ENCODE measurements at places on chromosomes 5 and 9.

- no peak for DNase-seq
Observed at GRCh38 chr9:37971108-37971459, 67.2 kb upstream of the SLC25A51 start.

- DNase-seq = peak; percentile 29
Observed at GRCh38 chr9:100598641-100599145, 20.8 kb downstream of the CAVIN4 start.

- no peak for DNase-seq
Observed at GRCh38 chr9:92191801-92192200, 76.6 kb upstream of the SPTLC1 start.

DNA sequence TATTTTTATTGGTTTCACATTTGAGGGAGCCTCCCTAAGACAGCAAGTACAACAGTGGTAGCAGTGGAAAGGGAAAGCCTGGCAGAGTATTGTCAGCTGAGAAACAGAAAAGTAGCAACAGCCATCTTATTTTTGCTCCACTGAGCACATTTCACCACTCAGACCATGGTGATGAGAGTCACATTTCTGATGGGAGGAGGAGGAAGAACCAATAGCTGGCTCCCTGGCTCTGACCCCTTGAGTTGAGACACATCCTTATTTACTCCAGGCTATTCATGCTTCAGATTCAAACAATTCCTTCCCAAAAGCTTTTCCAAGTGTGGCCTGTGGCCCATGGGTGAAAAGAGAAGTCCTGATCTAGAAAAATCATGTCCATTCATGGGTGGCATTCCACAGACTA is 236.3 kb downstream of the ARHGAP26 start:
- DNase-seq = no peak

DNA sequence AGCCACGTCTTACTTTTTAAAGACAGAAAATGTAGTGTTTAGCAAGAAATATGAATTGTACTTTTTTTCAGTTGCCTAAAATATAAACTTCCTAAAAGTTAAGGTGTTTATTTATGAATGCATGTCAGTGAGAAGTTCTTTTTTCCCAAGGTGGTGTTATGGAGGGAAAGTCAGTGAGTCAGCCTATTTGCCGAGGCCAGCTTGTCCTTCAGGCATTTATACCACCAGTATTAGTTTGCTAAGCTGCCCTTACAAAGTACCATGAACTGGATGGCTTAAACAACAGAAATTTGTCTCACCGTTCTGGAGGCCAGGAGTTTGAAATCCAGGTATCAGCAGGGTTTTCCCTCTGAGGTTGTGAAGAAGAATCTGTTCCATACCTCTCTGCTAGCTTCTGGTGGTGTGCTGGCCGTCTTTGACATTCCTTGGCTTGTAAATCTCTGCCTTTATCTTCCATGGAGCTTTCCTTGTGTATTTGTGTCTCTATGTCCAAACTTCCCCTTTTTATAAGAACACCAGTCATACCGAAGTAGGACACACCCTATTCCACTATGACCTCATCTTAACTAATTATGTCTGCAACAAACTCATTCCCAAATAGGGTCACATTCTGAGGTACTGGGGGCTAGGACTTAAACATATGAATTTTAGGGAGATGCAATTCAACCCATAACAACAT is 38.4 kb downstream of the PRKACG start:
- DNase-seq = peak; percentile 56

DNA sequence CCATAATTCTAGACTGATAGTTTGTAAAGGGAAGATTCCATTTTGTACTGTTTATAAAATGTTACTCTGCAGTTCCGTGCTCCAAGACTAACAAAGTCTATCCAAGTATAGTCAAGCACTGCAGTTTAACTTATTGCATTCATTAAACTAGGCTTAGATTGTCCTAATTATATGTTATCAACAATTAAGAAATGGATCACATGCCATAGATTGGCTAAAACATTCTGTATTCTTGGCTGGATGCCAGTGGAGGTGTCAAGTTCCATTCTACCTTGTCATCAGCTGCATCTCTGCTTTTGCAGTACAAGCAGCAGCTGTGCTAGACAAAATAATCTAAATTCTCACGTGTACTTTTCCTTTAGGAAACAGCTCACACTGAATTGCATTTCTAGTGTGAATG is 69.4 kb upstream of the MEF2C start:
- no peak for DNase-seq

- DNase-seq = no peak
Observed at GRCh38 chr9:134959126-134959970, 41.6 kb upstream of the FCN1 start.

DNA sequence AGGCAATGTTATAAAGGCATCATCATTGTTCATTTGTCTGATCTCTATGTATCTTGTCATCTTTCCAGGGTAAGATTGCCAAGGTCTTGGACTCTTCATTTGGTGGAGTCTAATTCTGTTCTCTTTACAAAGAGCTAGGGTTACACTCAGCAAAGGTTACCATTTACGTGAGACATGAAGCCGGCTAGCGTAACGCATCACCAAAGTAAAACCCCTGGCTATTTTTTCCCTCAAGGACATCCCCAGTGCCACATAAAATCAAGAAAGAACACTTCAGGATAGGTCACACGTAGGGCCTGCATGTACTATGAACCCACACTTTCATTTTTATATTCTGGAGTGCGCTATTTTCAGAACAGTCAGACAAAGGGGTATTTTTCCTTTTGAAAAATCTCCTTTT is 20.0 kb upstream of the MYOT start:
- DNase-seq = no peak

GRCh38 chr9:98575379-98576346 is 133.1 kb downstream of the GABBR2 start:
- no peak for DNase-seq

DNA sequence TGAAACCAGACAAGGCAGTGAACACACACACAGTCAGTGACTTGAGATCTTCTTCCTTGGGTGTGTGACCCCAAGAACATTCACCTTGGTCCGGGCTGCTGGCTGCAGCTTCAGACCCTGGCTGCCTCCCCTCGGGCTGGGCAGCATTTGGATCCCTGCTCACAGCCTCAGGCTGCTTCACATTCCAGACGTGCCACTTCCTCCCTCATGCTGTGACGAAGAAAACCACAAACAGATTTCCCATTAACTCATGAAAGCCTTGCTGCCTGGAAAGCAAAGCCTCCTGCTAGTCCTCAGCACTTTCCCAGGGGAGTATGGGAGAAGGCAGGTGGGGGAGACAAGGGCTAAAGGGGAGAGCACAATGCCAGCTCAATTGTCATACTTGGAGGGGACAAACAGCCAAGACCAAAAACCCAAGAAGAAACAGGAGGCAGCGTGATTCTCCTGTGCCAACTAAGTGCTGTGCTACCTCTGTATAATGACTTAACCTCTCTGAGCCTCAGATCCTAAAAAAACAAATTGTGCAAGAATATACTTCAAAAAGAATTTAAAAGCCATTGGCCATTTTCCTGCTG is 594.6 kb upstream of the BRINP1 start:
- no peak for DNase-seq

GRCh38 chr5:141494761-141495452 is 6.0 kb downstream of the PCDHGC5 start:
- no peak for DNase-seq

DNA sequence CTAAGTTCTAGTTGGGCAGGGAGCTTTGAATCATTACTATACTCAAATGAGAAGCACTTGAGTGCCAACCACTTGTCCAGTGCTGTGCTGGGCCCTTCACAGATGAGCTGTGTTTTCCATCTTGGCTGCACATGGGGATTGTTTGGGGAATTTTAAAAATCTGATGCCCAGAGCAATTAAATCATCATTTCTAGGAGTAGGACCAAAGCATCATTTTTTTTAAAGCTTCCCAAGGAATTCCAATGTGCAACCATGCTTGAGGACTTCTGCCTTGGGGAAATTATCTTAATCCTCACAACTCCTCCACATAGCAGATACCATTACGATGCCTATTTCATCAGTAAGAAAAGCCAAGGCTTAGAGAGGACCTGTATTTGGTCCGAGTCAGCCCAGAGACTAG is 131.4 kb downstream of the TMEM174 start:
- DNase-seq = no peak

DNA sequence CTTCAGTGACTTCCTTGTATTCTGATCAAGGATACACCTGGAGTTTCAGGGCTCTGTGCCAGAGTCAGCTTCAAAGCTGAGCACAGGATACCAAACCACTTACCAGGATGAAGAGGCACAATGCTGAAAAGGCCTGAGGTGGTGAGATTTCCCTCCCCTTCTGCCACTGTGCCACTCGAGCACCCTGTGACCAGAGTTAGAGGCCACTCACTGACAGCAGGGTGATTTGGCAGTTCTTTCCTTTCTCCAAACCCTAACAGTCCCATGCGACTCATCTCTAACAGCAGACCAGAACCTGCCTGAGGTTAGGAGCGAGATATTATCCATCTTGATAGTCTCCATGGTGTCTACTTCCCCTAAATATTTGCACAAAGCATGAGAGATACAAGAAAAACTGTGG is 1.8 kb downstream of the PLGRKT start:
- no peak for DNase-seq

DNA sequence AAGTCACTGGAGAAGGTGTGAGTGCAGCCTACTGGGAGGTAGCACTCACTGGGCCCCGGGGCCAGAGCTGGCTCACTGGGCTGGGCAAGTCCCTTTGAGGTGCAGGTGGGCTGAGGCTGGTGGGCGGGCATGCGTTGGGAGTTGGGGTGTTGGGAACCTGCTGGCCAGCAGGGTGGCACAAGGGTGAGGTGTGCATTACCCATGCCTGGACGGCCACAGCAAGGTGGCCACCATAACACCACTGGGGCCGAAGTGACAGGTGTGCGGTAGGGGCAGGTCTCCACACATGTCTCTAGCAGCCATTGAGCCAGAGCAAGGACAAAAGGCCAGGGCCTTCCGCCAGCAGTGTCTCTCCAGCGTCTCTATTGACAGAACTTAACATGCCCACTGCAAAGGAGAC is 22.6 kb downstream of the PRRT1B start:
- DNase-seq = no peak

GRCh38 chr5:10522224-10522611 is 41.7 kb upstream of the ANKRD33B start:
- no peak for DNase-seq

GRCh38 chr5:163079618-163080017 is 357.8 kb upstream of the CCNG1 start:
- no peak for DNase-seq

DNA sequence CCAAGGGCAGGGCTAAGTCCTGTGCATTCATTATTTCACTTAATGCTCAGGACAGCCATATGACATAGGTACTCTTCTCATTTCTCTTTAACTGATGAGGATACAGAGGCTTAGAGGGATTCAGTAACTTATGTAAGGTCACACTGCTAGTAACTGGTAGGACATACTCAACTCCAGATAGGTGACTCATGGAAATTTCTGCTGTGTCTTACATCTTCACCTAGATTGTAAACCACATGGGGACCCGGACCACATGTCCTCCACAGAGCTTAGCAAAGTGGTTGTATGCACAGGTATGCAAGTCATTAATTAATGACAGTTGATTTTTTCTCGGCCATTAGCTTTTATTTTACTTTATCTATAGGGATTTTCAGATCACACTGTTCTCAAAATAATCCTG is 29.3 kb downstream of the SLC1A1 start:
- no peak for DNase-seq

DNA sequence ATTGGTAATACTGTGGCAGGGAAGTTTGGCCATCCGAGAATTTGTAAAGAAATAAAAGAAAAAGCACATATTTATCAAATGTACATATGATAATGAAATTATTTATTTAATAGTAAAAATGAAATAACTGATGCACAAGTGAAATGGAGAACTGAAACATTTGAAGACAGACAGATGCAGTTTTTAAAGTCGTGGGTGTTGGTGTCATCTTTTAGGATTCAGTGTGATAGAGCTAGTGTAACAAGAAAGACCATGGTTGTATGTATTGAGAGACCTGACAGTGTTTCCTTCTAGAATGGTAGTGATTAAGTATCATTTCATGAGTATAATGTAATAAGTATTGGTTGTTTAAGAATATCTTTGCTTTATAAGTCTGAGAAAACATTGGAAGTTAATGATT is 2.4 kb downstream of the SEC61B start:
- no peak for DNase-seq

DNA sequence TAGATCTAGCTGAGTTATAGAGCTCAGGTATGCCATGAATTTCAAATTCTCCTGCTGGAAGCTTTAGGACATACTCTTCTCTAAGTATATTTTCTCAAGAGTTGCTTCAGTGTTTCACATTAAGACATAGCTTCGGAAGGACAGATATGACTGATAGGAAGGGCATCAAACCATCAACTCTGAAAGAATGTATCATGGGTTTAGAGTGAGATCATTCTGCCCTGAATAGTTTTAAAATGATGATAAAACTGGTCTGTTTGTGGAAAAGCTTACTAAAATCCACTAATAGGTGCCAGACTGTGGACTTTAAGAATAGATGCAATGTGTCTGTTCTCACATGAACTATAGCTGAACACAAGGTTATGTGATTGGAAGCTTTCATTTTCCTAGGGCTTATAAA is 8.4 kb downstream of the SPEF2 start:
- DNase-seq = no peak

GRCh38 chr9:81182431-81182830 is 506.9 kb downstream of the TLE1 start:
- no peak for DNase-seq

DNA sequence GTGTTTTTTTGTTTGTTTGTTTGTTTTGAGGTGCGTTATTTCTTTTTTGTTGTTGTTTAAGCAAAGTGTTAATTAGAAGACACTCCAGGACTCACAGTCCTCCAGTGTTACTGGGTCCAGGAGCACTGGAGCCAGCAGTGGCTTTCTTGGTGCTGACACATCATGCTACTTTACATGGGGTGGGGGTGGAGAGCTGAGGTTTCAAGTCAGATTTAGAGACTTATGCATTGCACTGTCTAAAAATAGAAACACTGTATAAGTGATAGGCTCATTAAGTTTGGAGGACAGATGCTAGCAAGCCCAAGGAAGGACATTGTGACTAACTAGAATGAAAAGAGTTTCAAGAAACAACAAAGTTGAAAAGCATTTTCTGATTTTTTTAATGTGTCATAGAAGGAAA is 2209.2 kb downstream of the MAT2B start:
- DNase-seq = no peak

DNA sequence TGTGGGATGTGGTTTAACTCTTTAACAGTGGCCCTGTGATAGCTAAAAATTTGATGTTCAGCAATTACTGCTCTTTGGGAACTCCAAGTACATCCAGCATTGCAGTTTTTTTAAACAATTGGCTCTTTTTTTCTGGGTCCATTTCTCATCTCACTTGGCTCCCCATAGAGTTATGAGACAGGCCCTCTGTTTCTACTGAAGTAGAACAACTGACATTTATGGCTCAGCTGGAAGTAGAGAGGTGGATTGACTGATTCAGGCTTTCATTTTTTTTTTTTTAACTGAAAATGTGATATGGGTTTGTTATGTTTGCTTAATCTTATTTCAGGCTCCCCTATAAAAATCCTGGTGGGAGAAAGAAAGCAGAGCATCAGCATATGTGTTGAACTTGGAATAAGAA is 96.6 kb upstream of the CD180 start:
- DNase-seq = no peak

Data from hematopoietic multipotent progenitor cell treated with erythropoietin and hydrocortisone succinate and interleukin-3 and kit ligand, for 15 days (in vitro differentiated cells).